ENCODE measurements at places on chromosomes 13 and 19. TPM values are rescaled to one million over a fixed set of nuclear protein-coding genes. Genes with fewer than 3 reads are reported as not detected.

GRCh38 chr13:98335721-98336120 is 158.7 kb upstream of the RNF113B start:
- no peaks in the 10 kb centered on the region for H3K27me3 ChIP-seq
- no peak overlapping the region for H3K4me3 ChIP-seq
- no peak for DNase-seq
- no peak overlapping the region for H3K27ac ChIP-seq
- no peaks in the 10 kb centered on the region for H3K4me1 ChIP-seq
- no peaks in the 10 kb centered on the region for H3K36me3 ChIP-seq

The SIGLEC8 gene
- total RNA-seq, result 0.36 TPM

The ZNF471 gene
- 10.0 TPM for total RNA-seq

The FXYD7 gene
- total RNA-seq, result not detected

The NLRP13 gene
- total RNA-seq, result not detected

The ZNF230 gene
- total RNA-seq, result 5.7 TPM

The SLC5A5 gene
- total RNA-seq, result not detected
